ENCODE measurements at places on chromosomes 3 and 15. TPM values are rescaled to one million over a fixed set of nuclear protein-coding genes. Genes with fewer than 3 reads are reported as not detected.

The CHRM5 gene
- total RNA-seq = 0.23 TPM

The C3orf70 gene
- total RNA-seq = 3.0 TPM

The PPM1M gene
- total RNA-seq = 45.0 TPM

- no peaks in the 10 kb centered on the region for H3K27me3 ChIP-seq
- H3K4me1 ChIP-seq = peaks cover 18% of the 10 kb centered on the region
- no peak overlapping the region for H3K27ac ChIP-seq
- H3K36me3 ChIP-seq = no peaks in the 10 kb centered on the region
- DNase-seq = no peak
Measured at GRCh38 chr3:177126015-177126773, 71.1 kb downstream of the TBL1XR1 start.

- H3K27me3 ChIP-seq = no peaks in the 10 kb centered on the region
- H3K4me3 ChIP-seq = no peak overlapping the region
- H3K4me1 ChIP-seq = no peaks in the 10 kb centered on the region
- H3K27ac ChIP-seq = no peak overlapping the region
- H3K36me3 ChIP-seq = peaks cover 33% of the 10 kb centered on the region
- DNase-seq = no peak
Measured at GRCh38 chr15:80584561-80584964, 110.5 kb upstream of the ABHD17C start.

- H3K27me3 ChIP-seq = no peaks in the 10 kb centered on the region
- DNase-seq = no peak
- no peak overlapping the region for H3K27ac ChIP-seq
- no peak overlapping the region for H3K4me3 ChIP-seq
- no peaks in the 10 kb centered on the region for H3K4me1 ChIP-seq
- H3K36me3 ChIP-seq = no peaks in the 10 kb centered on the region
Measured at GRCh38 chr3:25139267-25139666, 288.8 kb upstream of the RARB start.

DNA sequence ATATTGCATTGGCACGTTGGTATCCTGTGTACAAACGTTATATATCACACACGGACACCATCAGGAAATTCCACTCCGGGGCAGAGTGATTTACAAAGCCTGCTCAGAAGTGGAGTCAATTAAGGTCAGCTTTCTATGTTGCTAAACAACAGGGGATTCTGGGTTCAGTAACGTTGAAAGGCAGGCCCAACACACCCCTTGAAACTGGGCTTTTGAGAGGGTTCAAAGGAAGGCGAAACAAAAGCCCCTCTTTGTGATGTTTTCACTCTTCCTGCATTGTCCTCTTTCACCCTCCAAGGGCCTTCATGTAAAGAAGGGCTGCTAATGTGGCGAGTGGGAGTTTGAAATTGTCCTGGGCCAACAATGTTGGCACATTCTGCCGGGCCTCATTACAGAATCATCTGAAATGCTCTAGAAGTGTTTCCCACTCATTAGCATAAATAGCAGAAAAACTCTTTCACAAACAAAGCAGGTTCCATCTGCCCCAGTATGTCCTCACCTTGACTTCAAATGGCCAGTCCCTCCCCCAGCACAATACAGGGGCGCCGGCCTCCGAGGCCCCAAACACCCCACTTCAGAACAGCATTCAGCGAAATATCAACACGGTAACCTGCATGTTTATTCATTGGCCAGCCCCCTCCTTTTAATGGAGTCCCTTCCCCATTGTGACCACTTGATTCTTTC is 76.4 kb downstream of the HES1 start:
- H3K4me1 ChIP-seq = peaks cover 13% of the 10 kb centered on the region
- peak; percentile 46 for DNase-seq

The ARF4 gene
- 202 TPM for total RNA-seq

DNA sequence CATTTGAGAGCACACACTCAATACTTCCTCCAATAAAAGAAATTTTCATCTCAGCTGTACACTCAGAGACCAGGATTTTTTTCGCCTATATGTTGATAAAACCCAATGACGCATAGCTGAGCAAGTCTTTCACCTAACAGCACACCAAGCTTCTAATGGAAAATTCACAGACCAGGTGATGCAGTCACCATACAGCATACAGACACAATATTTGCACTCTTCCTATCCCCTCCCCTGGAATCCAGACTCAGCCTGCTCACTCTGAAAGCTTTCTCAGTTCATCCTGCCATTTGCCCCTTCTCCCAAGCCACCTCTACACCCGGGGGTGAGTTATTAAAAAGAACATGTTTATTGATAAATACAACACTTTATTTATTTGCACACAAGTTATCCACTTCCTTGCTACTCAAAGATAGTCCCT is 1.7 kb downstream of the TBC1D5 start:
- no peaks in the 10 kb centered on the region for H3K36me3 ChIP-seq
- H3K27me3 ChIP-seq = no peaks in the 10 kb centered on the region
- peak; percentile 71 for DNase-seq
- peak overlapping the region; percentile 55 for H3K27ac ChIP-seq
- H3K4me3 ChIP-seq = no peak overlapping the region

The CHRFAM7A gene
- 7.4 TPM for total RNA-seq

- no peak overlapping the region for H3K27ac ChIP-seq
- H3K4me3 ChIP-seq = no peak overlapping the region
- H3K4me1 ChIP-seq = peaks cover 2% of the 10 kb centered on the region
- no peaks in the 10 kb centered on the region for H3K27me3 ChIP-seq
- no peak for DNase-seq
Measured at GRCh38 chr3:29708884-29709283, 428.0 kb downstream of the RBMS3 start.

GRCh38 chr15:63482874-63483323 is 21.5 kb upstream of the USP3 start:
- peaks cover 6% of the 10 kb centered on the region for H3K4me1 ChIP-seq
- H3K27me3 ChIP-seq = no peaks in the 10 kb centered on the region
- H3K4me3 ChIP-seq = no peak overlapping the region
- H3K36me3 ChIP-seq = no peaks in the 10 kb centered on the region
- H3K27ac ChIP-seq = peak overlapping the region; percentile 33

DNA sequence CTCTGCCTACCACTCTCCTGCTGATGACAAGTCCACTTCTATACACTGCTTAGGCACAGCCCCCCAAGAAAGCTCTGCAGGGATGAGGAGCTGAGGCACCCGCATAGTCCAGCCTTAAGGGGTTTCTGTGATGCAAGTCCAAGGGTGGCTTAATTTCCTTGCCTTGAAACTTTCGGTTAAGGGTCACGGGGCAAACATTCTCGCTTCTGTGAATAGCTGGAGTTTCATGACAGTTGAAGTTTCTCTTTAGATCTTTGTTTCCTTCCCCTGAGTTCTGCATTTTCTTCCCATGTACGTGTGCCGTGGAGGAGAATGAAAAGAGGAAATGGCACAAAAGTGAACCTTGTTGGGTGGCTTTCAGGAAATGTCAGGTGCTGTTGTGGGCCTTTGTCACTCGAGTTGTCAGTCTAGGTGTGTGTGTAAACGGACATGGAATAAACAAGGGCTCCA is 7.0 kb downstream of the GPR160 start:
- no peak overlapping the region for H3K4me3 ChIP-seq
- no peaks in the 10 kb centered on the region for H3K4me1 ChIP-seq
- H3K27me3 ChIP-seq = no peaks in the 10 kb centered on the region
- peak; percentile 14 for DNase-seq

GRCh38 chr15:48059791-48060190 is 61.0 kb upstream of the SLC24A5 start:
- peaks cover 32% of the 10 kb centered on the region for H3K4me1 ChIP-seq
- peak overlapping the region; percentile 47 for H3K27ac ChIP-seq
- H3K4me3 ChIP-seq = no peak overlapping the region
- no peaks in the 10 kb centered on the region for H3K36me3 ChIP-seq
- H3K27me3 ChIP-seq = no peaks in the 10 kb centered on the region
- peak; percentile 86 for DNase-seq

- H3K27me3 ChIP-seq = no peaks in the 10 kb centered on the region
- peaks cover 11% of the 10 kb centered on the region for H3K4me1 ChIP-seq
- peak overlapping the region; percentile 9 for H3K27ac ChIP-seq
- H3K4me3 ChIP-seq = no peak overlapping the region
- DNase-seq = no peak
Measured at GRCh38 chr3:194484614-194485013, 2.2 kb downstream of the ATP13A3 start.

The FAH gene
- 48.9 TPM for total RNA-seq

DNA sequence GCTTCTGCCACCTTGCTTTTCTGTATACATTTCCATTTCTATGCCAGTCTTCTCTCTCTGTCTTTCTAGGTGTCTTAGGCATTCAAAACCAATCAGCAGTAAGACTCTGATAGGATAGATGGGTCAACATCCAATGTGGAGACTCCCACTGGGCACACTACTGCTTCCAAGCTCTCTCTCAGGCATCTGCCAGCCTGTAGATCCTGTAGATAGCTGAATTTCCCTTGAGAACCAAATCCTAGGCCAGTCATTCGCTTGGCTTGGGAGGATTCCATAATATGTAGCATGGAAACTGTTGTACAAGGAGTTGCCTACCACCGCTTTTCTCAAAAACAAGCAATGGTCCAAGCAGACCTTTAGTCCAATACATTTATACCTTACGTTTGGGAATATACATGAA is 262.8 kb upstream of the RARB start:
- no peaks in the 10 kb centered on the region for H3K27me3 ChIP-seq
- H3K36me3 ChIP-seq = no peaks in the 10 kb centered on the region
- no peak for DNase-seq
- peaks cover 12% of the 10 kb centered on the region for H3K4me1 ChIP-seq
- H3K27ac ChIP-seq = no peak overlapping the region
- H3K4me3 ChIP-seq = no peak overlapping the region

The EPHB3 gene
- total RNA-seq = 20.5 TPM

- DNase-seq = peak; percentile 92
- H3K4me1 ChIP-seq = peaks cover 38% of the 10 kb centered on the region
- no peak overlapping the region for H3K4me3 ChIP-seq
- H3K27me3 ChIP-seq = no peaks in the 10 kb centered on the region
- no peak overlapping the region for H3K27ac ChIP-seq
Measured at GRCh38 chr15:28021281-28022039, 77.7 kb downstream of the OCA2 start.

- peaks cover 46% of the 10 kb centered on the region for H3K36me3 ChIP-seq
- H3K27ac ChIP-seq = no peak overlapping the region
- no peaks in the 10 kb centered on the region for H3K27me3 ChIP-seq
- no peaks in the 10 kb centered on the region for H3K4me1 ChIP-seq
Measured at GRCh38 chr15:90496791-90497190, 32.9 kb upstream of the CRTC3 start.

The GRIP2 gene
- 1.1 TPM for total RNA-seq

The EXD1 gene
- not detected for total RNA-seq

DNA sequence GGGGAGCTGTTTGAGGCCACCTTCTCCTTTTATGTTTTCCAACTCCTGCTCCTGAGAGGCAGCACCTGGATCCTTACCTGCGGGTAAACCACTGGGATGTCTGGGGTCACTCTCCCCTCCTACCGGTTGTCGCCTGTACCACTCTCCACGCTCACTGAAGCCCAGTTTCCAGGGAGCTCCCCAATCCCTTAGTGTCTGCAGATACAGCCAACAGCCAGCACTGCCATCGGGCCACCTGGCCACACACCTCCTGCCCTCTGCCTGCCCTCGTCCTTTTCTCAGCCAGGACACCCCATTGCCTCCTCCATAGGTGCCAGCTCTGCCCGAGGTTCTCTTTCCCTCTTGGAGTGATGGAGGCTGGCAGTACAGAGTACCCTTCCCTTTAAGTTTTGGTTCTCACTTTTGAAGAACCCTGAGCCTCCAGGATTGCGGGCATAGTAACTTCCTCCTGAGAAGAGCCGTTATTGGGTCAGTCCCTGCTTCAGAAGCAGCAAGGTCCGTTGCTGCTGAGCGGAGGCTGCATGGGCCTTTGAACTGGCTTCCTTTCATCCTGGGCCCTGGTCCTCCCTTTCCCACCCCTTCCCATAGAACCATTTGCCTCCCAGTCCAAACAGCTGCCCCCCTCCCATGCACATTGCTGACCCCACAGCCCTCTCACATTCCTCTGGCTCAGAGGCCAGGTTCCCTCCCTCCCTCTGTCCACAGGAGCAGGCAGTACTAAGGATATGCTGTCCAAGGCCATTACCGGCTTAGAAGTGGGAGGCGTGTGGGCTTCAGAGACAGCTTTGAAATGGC is 30.9 kb downstream of the ARNT2 start:
- no peak overlapping the region for H3K4me3 ChIP-seq
- H3K4me1 ChIP-seq = no peaks in the 10 kb centered on the region
- H3K36me3 ChIP-seq = no peaks in the 10 kb centered on the region
- H3K27ac ChIP-seq = no peak overlapping the region
- H3K27me3 ChIP-seq = no peaks in the 10 kb centered on the region

GRCh38 chr3:105843994-105844393 is 24.8 kb downstream of the CBLB start:
- no peak for DNase-seq
- no peak overlapping the region for H3K4me3 ChIP-seq
- peaks cover 2% of the 10 kb centered on the region for H3K36me3 ChIP-seq
- peak overlapping the region; percentile 53 for H3K27ac ChIP-seq

DNA sequence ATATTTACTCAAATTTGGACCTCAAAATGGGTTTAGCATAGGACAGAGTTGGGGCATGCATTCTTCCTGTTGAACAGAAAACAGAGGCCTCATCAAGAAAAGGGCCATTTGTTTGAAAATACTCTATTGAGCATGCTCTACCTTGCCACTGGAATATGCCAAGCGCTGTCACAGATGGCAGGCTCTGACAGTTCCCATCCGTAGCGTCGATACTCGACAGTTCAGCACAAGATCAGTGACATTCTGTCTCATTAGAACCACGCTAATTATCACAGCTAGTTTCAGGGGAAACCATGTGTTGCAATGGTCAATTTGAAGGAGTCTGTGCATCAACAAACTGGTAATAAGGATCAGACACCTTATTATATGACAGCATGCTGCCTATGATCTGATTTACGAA is 54.5 kb downstream of the SATB1 start:
- DNase-seq = no peak
- H3K4me1 ChIP-seq = no peaks in the 10 kb centered on the region
- no peak overlapping the region for H3K27ac ChIP-seq
- H3K4me3 ChIP-seq = no peak overlapping the region
- peaks cover 6% of the 10 kb centered on the region for H3K36me3 ChIP-seq

- H3K27ac ChIP-seq = no peak overlapping the region
- no peaks in the 10 kb centered on the region for H3K27me3 ChIP-seq
- H3K4me1 ChIP-seq = no peaks in the 10 kb centered on the region
- no peaks in the 10 kb centered on the region for H3K36me3 ChIP-seq
- no peak for DNase-seq
Measured at GRCh38 chr3:58946875-58947274, 103.0 kb downstream of the CFAP20DC start.

DNA sequence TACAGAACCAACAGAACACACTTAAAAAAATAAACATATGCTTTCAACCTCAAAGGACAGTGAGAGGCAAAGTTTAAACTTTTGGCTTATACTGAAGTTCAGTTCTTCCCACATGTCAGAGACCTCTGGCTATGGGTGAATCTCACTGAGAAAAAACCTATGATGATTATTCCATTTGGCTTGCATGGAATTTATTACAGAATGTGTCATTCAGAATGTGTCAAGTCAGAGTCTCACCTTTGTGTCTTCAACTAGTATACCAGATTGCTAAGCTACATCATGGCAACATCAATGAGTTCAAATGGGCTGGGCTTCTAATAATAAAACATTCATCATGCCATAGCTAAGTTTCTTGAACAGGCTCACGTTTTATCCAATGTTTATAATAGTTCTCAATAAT is 987.0 kb downstream of the NTRK3 start:
- no peak overlapping the region for H3K27ac ChIP-seq
- H3K4me3 ChIP-seq = no peak overlapping the region
- H3K36me3 ChIP-seq = no peaks in the 10 kb centered on the region
- H3K27me3 ChIP-seq = no peaks in the 10 kb centered on the region
